T-cell (primary cell): ENCODE measurements at places on chromosomes 3 and 15.

- no peak for DNase-seq
These were observed 31.6 kb upstream of the PYGO1 start for GRCh38 chr15:55619783-55620182.

GRCh38 chr3:14113965-14114635 is 10.6 kb downstream of the CHCHD4 start:
- no peak for DNase-seq

- no peak for DNase-seq
These were observed 19.3 kb downstream of the TNFAIP8L3 start for GRCh38 chr15:51075364-51075763.

DNA sequence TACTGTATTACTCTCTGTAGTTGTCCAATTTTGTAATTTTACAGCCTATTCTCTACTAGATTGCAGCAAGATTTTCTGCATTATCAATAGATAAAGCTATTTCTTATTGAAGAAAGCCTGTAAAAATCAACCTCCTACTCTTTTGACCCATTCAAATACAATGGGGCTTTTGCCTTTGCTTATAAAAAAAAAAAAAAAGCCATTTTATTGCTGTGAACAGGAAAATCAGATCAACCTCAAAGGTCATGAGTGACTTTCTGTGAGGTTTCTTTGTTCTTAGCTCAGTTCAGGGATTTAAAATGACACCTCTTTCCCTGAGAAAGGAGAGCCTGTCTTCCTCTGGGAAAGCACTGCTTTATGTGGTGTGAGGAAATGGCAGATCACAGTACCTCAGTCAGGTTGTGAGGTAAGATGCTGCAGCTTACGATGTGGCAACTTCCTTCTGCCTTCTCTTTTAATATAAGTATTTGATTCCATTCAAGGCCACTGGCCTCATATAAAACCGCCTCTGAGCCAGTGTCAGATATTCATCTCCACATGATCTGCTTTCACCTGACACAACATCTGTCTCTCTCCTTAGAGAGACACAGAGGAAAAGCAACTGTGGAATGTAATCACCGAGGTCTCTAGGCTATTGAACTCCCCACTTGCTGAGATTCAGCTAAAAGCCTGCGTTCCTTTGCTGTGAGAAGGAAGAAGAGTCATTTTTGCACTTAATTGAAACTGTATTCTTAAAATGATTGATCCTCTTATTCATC is 161.5 kb upstream of the MB21D2 start:
- DNase-seq = no peak

- no peak for DNase-seq
These were observed 89.4 kb upstream of the SOX2 start for GRCh38 chr3:181622365-181622764.

DNA sequence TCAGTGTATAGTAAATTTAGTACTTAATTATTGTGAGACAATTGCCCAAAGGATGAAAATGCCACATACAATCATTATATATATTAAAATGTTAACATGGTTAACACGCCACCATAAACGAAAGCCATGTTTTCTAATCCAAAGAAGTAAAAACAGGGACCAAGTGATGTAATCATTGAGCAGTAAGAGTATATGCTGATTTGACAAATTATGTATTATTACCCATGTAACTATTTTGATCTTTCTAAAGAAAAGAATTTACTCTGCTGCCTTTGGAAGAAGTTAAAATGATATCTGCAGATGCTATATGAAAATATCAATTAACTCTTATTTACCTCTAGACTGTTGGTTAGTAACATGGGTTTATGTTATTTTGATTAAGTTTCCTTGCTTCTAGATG is 150.2 kb downstream of the NAALADL2 start:
- no peak for DNase-seq
